Activated CD4-positive, alpha-beta T cell treated with anti-CD3 and anti-CD28 coated beads, Interleukin-2, amount 10 ng/mL, durations not matched to agents 24 days and 14 days (primary cell): ENCODE measurements at places on chromosomes 5 and 9. TPM values are rescaled to one million over a fixed set of nuclear protein-coding genes. Genes with fewer than 3 reads are reported as not detected.

SPATA31D4 gene
- not detected in 2 replicates for total RNA-seq

MYOT gene
- not detected in 2 replicates for total RNA-seq

NEUROG1 gene
- not detected in 2 replicates for total RNA-seq

IL3 gene
- total RNA-seq, result 67.7 and 71.3 TPM in 2 replicates

RGMB gene
- total RNA-seq, result 0.35 and 0.90 TPM in 2 replicates

LCN2 gene
- not detected in 2 replicates for total RNA-seq

CLIC3 gene
- total RNA-seq, result not detected in 2 replicates

DNA sequence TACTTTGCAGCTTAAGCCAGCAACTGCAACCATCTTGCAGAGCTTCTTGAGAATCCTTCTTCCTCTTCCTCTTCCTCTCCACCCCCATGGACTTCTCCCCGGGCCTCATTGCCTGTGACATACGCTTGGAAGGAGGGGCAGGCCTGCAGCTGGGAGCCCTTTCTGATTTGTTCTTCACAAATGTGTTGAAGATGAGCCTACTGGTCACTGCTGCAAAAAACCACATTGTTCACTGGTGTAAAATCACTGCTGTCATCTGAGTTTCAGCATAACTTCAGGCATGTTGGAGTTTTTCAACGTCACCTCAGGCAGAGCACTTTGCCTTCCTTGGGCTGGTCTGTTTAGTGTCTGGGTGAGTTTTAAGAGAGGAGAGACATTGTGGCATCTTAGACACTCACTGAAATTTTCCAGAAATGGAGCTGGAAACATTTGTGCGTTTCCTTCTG lies 7.9 kb downstream of the TJP2 start:
- no peak for DNase-seq

- no peak for DNase-seq
These were observed 126.0 kb upstream of the IL12B start for GRCh38 chr5:159456261-159456660.

GRCh38 chr5:180136630-180137381 lies 65.2 kb upstream of the RNF130 start:
- DNase-seq, result no peak

DNA sequence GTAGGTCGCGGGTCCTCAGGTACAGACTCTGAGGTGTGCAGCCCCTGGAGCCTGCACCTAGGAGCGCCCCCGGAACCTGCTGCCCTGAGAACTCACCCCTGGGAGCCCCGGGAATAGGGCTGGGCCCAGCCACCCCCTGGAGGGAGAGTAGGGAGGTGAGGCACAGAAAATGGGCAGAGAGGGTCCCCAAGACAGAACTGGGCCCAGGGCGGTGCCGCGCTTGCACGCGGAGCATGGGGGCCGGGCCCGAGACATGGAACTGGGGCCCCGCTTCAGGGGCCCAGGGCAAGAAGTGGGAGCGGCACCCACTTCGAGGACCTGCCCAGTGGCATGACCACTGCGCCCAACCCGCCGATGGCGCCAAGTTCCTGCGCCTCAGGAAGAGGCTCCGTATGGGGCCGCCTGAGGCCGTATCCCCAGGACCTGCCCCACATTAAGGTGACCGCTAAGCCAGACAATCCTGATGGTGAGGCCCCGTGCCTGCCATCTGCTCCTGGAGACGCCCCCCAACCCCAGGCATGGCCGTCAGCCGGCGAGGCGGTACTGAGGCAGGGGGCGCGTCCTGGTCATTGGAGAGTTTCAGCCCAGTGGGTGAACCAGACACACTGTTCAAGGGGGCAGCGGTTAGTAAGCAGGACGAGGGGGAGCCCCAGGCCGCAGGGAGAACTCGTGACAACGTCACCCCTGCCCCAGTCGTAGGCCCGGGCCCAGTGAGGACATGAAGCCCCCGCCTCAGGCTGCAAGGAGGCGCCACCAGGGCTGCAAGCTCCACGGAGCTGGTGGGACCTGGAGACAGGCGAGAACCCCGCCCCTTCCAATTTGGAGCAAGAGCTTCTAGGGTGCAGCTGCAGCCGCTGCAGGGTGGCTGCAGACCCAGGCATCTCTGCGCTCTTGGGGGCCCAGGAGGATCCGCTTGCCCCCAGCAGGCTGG lies 89.5 kb upstream of the PUM3 start:
- DNase-seq, result no peak

DNA sequence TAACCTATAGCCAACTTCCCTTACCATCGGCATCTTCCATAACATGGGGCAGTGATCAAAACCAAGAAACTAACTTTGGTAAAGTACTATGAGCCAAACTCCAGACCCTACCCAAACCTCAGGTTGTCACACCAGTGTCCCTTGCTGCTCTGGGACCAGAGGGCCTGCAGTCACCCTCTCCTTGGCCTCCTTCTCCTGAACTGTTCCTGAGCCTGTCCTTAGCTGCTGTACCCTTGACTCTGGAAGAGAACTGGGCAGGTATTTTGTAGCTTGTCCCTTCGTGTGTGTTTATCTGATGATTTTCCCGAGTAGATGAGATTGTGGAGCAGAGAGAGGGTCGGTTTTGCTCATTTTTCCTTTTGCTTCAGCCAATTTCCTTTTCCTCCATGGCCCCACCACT lies 240.4 kb downstream of the SYK start:
- peak; percentile 54 for DNase-seq

GRCh38 chr5:81838307-81838906 lies 87.5 kb upstream of the SSBP2 start:
- DNase-seq, result peak; percentile 77

DNA sequence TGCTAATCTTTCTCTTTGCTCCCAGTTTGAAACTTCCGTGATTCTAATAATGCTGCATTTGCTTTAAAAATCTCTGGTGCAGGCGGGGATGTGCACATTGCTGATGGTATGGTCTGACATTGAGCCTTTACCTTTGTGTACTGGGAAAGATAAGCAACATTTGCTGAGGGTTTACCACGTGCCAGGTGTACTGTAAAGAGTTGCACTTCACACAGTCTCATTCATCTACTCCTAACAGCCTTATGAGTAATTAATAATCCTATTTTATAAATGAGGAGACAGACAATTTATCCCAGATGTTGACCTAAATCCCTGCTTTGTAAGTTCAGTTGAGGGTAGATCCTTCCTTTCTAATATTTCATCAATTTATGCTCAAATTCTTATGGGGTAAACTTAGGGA lies 726 bp upstream of the ADGRV1 start:
- no peak for DNase-seq

DNA sequence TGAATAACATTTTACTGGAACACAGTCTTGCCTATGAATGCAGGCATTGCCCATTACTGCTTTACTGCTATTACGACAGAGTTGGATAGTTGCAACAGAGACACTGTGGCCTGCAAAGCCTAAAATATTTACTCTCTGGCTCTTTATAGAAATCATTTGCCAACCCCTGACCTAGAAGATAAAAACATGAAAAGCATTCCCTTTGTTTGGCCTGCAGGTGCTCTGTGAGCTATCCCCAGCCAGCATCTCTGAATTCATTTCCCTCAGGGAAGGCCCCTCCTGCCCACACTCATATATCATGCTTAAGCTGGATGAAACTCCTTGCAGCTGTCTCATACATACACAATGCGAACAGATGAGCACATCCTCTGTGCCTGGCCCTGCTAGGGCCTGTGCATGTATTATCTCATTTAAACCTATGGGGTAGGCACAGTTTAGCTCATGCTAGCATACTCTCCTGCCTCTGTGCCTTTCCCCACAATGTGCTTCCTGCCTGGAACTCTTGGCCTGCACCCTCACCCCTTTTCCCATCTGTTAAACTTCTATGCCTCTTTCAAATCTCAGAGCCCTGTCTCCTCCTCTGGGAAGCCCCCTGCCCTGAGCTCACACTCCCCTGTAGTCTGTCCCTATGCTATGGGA lies 193.1 kb downstream of the PAX5 start:
- DNase-seq, result no peak

- DNase-seq, result no peak
These were observed 87.5 kb downstream of the DAB2IP start for GRCh38 chr9:121738968-121739367.

- DNase-seq, result no peak
These were observed 6.6 kb downstream of the TRIO start for GRCh38 chr5:14149672-14150274.

DNA sequence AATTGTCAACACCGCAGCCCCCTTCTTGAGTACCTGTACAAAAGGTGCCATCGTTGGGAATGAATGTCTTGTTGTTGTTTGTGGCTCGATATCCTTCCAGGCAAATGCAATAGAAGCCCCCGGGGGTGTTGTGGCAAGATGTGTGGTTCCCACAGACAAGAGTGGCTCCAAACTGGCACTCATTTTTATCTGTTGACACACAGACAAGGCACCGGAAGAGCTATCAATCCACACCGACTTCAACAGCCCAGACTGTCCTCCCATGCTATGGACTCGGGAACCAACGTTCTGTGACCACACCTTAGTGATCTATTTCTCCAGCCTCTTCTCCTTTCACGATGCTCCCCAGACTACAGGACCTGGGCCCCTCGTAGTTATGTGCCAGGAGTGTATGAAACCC lies 25.9 kb downstream of the SUSD1 start:
- DNase-seq, result no peak

DNA sequence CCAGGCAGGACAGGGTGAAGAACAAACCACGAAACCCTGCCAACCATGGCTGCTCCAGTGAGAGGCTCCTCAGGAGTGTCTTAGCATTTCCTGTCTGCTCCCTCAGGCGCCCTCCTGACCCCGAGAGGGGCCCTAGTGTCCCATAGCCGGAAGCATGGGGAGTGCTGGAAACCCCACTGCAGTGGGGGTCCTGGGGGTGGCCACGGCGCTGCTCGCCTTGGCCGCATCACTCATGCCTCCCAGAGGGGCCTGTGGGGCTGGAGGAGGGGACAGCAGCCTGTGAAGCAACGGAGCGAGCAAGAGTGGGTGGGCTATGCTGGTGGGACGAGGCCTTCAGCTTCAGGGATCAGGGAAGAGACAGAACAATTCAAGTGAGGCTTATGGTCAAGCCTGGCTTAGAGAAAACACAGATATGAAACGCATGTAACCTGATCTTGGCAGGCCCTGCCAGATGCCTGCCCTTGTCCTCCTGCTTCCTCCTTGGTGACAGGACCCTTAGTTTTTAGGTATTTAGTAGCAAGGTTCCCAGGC lies 219.1 kb downstream of the FANCC start:
- no peak for DNase-seq

GRCh38 chr9:136584934-136585333 lies 39.1 kb upstream of the NOTCH1 start:
- DNase-seq, result no peak

- no peak for DNase-seq
These were observed 102.5 kb upstream of the ADAMTS16 start for GRCh38 chr5:5037674-5038073.

DNA sequence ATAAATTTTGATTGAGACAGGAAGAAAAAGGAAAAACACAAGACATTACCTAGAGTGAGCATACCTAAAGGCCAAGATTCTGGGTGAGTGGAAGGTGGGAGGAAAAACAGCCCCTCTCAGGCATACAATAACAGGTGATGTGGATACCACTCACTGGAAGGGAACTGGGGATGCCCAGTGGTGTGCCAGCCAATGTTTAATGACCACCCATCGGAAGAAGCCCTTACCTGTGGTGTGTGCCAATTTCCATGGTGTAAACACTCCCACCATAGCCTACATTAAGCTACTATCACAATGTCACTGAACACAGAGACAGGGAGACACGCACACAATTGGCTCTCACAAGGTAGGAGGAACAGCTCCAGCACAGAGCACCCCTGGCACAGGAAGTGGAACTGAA lies 63.5 kb downstream of the SEMA5A start:
- no peak for DNase-seq

GRCh38 chr5:140221697-140222223 lies 46.8 kb downstream of the CYSTM1 start:
- no peak for DNase-seq

DNA sequence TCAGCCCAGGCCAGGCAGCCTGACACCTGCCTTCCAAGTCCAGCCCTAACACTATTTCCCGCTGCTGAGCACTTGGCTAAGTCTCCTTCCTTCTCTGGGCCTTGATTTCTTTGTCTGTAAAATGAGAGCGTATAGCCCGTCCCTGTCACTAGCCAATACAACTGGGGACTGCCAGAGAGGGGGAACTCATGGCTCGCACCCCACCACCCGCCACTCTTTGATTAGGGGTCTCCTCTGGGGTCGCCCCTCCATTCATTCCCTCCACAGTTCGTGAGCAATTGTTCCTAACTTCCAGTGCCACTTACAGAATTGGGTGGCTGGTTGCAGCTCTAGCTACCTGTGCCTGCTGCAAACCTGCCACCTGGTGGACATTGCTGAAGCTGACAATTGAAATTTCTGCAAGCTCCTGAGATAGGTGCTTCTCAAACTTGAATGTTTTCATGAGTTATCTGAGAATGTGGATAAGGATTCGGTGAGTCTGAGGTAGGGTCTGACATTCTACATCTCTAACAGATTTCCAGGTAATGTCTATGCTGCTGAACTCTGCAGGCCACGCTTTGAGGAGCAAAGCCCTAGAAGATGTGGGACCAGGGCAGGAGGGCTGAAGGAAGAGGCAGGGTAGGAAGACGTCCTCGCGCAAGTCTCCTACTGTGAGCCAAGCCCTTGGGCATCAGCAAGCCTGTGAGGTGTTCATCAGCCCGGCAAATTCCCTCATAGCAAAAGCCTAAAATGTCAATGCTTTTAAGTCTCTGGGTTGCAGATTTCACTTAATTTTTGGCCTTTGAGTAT lies 13.3 kb upstream of the RECK start:
- peak; percentile 90 for DNase-seq

- DNase-seq, result no peak
These were observed 20.7 kb upstream of the SLC1A3 start for GRCh38 chr5:36585701-36586100.

DNA sequence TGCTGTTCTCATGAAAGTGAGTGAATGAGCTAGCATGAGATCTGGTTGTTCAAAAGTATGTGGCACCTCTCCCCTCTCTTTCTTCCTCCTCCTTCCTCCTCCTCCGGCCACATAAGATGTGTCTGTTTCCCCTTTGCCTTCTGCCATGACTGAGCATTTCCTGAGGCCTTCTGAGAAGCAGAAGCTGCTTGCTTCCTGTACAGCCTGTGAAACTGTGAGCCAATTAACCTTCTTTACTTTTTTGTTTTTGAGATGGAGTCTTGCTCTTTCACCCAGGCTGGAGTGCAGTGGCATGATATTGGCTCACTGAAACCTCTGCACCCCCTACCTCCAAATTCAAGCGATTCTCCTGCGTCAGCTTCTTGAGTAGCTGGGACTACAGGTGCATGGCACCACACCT lies 6.1 kb downstream of the S100Z start:
- DNase-seq, result peak; percentile 85

DNA sequence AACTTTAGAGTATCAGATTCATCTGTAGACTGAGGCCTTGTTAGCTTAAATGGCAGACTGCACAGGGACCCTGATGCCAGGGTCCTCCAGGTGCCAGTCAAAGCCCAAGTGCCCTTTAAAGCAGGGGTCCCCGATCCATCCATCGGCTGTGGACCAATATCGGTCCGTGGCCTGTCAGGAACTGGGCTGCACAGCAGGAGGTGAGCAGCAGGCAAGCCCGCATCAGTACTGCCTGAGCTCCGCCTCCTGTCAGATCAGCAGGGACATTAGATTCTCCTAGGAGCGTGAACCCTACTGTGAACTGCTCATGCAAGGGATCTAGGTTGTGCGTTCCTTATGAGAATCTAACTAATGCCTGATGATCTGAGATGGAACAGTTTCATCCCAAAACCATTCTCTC lies 403.4 kb downstream of the RAB3C start:
- no peak for DNase-seq

GRCh38 chr5:127994087-127994660 lies 89.4 kb upstream of the SLC12A2 start:
- no peak for DNase-seq

- no peak for DNase-seq
These were observed 16.3 kb downstream of the DAPK1 start for GRCh38 chr9:87513880-87514535.
